ENCODE measurements at places on chromosomes 7 and 10.
A peak's percentile ranks its signal among the peaks of the same experiment; 100 is the strongest.

- DNase-seq, result no peak
These were observed 111.2 kb upstream of the KIAA1217 start for GRCh38 chr10:24097751-24098207.

DNA sequence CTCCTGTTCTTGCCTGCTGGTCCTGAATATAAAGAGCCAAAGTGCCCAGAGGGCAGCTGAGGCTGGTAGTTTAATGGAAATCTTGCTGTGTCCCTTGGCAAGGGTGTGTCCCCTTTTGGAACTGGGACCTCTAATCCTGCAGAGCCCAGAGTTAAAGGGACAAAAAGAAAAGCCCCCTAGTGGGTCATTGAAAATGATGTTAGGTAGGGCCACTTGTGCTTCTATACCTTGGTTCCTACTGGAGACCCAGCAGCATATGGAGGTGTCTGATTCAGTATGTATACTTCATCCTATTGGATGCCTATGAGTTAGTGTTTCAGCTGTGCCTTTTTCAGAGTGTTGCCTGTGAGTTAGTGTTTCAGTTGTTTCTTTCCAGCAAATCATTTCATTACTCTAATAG is 30.5 kb downstream of the TFAM start:
- no peak for DNase-seq

DNA sequence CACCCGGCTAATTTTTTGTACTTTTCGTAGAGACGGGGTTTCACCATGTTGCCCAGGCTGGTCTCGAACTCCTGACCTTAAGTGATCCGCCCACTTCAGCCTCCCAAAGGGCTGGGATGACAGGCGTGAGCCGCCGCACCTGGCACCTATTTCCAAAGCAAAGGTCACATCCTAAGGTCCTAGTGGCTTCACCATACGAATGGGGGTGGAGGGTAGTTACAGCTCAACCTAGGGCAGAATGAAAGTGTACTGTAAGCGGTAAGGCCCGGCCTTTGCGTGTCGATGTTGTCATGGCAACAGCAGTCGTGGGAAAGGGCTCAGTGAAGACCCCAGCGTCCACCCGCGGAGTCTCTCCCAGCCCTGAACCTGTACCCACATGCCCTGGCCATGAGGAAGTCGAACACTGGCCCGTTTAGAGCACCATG is 1.6 kb upstream of the COX19 start:
- DNase-seq, result no peak

DNA sequence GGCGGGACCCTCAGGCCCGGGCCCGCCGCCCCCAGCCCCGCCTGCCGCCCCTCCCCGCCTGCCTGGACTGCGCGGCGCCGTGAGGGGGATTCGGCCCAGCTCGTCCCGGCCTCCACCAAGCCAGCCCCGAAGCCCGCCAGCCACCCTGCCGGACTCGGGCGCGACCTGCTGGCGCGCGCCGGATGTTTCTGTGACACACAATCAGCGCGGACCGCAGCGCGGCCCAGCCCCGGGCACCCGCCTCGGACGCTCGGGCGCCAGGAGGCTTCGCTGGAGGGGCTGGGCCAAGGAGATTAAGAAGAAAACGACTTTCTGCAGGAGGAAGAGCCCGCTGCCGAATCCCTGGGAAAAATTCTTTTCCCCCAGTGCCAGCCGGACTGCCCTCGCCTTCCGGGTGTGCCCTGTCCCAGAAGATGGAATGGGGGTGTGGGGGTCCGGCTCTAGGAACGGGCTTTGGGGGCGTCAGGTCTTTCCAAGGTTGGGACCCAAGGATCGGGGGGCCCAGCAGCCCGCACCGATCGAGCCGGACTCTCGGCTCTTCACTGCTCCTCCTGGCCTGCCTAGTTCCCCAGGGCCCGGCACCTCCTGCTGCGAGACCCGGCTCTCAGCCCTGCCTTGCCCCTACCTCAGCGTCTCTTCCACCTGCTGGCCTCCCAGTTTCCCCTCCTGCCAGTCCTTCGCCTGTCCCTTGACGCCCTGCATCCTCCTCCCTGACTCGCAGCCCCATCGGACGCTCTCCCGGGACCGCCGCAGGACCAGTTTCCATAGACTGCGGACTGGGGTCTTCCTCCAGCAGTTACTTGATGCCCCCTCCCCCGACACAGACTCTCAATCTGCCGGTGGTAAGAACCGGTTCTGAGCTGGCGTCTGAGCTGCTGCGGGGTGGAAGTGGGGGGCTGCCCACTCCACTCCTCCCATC is 82.7 kb downstream of the PAX2 start:
- DNase-seq, result no peak

GRCh38 chr7:130899638-130900401 is 165.8 kb upstream of the KLF14 start:
- DNase-seq, result no peak

DNA sequence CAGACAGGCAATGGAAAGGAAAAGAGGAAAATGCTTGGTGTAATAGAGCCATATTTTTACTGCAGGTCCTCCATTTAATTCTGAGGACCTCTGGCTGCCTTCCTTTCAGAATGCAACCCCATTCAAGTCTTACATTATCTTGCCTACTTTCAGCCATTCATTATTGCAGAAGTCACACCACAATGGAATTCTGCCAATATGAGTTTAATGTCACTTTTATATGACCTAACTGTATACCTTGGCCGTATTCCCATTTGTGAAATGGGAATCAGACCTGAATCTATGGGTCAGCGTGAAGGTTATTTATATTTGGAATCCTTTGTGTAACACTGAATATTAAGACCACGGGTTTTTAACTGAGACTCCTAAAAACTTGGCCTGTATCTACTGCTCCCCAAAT is 241.7 kb upstream of the AOAH start:
- no peak for DNase-seq

DNA sequence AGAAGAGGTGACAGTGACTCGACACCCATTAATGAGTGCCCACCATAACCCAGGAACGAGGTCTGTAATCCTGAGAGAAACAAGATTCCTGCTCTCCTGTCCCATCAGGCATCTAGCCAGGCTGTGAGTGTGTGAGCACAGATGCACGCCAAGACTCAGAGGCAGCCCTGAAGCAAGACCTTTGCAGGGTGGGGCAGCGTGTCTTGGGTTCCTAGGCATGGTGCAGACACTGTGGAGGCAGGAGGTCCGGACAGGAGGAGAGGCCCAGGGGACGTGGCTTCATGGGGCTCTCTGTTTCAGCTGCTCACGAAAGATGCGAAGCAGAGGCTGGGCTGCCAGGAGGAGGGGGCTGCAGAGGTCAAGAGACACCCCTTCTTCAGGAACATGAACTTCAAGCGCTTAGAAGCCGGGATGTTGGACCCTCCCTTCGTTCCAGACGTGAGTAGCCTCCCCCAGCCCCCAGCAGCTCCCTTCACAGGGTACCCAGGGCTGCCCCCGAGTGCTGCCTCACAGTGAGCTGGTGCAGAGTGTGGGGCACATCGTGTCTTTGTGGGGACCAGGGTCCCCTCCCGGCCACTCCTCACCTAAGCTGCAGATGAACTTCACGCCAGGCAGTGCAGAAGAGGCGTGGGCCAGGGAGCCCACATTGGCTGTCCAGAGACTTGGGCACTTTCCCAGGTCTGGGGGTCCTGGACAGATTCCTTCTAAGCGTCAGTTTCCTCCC is 94.5 kb downstream of the RGS10 start:
- no peak for DNase-seq

GRCh38 chr10:8088504-8088903 is 34.0 kb downstream of the GATA3 start:
- DNase-seq, result no peak

GRCh38 chr10:71368176-71368575 is 28.5 kb upstream of the CDH23 start:
- DNase-seq, result no peak

DNA sequence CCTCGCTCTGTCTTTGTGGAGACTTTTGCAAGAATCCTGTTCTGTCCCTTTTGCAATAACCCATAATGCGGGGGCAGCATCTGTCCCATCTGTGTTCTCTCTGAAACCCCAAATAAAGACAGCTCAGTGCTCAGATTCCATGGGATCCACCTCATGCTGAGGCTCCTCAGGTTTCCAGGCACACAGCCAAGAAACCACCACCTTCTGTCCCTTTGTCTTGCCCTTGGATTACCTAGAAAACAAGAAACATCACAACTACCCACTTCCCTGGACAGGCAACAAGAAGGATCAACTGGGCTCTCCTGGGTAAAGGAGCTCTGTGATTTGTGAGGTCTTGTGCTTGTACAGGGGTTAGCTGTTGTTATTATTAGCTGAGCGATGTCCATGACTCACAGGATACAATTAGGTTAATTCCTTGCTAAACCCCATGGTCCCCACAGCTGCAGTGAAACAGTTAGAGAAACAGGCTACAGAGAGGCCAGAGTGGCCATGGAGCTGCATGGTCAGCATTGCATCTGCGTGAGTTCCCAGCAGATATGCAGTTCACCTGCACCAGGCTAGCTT is 50.2 kb downstream of the CXCL12 start:
- peak; percentile 14 for DNase-seq

GRCh38 chr7:135575296-135575695 is 17.6 kb downstream of the NUP205 start:
- DNase-seq, result no peak

DNA sequence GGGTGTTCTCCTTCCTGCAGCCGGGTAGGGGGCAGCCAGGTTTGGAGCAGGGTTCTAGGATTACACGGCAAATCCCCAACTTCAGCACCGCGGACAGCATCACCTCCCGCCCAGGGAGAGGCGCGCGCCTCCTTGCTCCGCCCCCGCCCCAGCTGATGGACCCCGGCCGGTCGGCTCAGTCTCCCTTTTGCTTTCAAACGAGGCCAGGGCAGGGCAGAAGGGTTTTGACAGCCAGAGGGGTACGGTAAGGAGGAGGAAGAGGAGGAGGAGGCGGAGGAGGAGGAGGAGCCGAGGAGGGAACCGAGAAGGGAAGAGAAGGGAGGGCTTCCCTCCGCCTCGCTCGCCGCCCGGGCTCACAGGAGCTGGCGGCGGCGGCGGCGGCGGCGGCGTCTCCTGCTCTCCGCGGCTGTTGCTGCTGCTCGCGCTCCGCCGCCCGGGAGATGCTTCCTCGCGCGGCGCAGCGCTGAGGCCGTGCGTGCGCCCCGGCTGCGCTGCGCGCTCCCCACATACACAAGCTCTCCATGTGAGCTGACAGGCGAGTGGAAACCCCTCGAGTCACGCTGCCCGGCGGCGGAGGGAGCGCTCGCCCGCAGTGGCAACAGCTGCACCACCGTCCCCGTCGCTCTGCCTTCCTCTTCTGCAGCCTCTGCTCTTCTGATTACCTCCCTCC is 615 bp upstream of the CNTNAP2 start:
- DNase-seq, result peak; percentile 7

DNA sequence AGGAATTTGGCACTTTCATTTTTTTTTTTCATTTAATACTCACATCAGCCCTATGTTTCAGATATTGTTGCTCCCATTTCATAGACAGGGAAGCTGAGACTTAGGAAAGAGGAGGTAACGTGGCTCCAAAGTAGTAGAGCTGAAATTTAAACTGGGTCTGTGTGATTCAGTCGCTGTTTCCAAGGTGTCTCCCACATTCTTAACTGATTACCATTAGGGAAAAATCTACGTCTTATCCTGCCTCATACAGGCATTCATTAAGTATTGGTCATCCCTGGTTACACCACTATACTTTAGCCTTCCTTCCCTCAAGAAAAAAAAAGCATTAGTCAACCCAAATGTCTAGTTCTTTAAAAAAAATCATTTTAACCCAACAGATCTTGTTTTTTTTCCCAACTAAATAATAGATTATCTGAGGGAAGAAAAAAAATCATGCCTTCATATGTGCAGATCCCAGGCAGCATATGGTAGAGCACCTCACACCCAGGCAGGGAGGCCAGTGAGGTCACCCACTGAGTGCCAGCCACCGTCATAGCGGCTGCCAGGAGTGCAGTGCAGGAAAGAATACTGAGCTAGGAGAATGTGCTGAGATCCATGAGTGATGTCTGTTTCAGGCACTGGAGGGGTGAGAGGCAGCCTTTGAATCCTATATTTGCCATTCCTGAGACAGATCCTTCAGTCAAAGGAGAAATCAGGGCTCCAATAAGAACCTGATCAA is 59.0 kb upstream of the SORCS3 start:
- peak; percentile 87 for DNase-seq

DNA sequence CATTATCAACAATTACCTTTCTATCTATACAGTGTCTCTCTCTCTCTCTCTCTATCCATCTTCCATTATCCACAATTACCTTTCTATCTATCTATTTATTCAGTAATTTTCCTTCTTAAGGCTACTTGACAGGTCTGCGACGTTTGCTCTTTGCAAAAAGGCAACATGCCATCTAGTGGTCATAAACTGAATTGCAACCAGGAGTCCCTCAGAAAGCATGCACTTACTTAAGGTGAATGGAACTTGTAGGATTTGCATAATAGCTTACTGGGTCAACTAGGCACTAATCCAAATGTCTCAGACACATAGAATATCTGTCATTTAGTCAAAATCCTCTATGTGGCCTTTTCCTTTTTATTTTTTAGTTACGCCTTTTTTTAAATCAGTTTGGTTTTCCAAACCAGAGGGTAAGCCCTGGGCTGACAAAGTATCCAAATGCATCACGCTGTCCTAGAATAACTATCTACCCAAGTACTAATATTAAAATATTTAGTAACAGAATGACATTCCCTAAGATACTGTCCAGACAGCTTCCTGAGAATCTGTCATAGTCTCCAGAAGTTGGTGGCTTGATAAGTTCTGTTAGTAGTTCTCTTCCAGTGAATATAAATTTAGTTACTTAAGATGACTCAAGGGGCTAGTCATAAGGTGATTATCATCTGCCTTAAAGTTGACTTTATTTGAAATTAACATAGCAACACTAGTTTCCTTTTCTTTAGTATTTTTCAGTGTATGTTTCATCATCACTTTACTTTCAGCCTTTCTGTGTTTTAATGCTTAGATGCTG is 208.3 kb downstream of the PPP1R3A start:
- peak; percentile 85 for DNase-seq

GRCh38 chr10:17026686-17027485 is 102.7 kb downstream of the CUBN start:
- no peak for DNase-seq

DNA sequence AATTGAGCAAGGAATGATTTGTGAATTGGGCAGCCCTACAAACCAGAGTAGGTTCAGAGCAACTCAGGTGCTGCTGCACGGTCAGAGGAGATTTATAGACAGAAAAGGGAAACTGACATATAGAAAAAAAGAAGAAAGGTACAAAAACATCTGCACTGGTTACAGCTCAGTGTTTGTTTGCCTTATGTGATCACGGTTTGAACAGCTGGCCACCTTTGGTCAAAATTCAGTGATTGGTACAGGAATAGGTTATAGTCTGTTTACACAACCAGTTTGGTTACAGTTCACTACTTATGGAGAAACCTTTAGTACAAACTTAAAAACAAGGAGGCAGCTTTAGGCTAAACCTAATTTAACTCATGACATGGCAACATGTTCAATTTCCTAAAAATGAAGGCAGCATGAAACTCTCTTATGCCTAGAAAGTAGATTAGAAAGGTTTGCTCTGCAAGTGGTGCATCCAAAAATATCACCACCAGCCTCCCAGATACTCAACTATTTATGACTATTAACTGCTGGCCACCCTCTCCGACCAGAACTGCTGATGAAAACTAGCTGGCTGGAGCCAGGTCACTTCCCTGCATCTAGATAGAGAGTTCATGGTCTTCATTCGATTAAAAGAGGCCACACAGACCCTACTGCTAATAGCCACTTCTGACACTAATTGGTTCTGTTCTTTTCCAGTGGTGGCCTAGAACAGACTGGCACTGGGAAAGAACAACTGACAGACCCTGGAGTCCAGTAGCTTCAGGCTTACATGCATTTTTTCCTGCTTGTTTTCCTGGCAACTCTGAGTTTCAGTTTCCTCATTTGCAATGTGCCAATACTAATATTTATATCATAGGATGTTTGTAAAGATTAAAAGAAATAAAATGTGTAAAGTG is 548.0 kb downstream of the CCSER2 start:
- no peak for DNase-seq

GRCh38 chr10:8183241-8183704 is 128.8 kb downstream of the GATA3 start:
- DNase-seq, result peak; percentile 93
